ENCODE measurements at places on chromosomes 6 and 20.
A peak's percentile ranks its signal among the peaks of the same experiment; 100 is the strongest.

DNA sequence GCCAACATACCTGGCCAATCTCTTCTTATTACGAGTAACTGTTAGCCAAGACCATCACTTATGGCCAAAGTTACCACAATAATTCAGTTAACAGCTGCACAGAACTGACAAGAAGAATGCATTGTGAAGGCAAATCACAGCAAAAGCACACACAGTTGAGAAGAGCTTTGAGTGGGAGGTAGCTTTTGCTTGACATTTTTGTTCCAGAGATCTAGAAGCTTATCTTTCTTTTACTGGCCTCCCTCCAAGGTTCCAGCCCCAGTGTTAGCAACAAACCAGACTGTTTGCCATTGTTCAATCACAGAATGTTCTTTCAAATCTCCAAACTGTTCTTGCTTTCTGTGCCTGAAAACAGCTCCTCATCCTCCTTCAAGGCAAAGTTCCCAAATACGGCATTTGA is 35.9 kb upstream of the IRAK1BP1 start:
- DNase-seq, result no peak

DNA sequence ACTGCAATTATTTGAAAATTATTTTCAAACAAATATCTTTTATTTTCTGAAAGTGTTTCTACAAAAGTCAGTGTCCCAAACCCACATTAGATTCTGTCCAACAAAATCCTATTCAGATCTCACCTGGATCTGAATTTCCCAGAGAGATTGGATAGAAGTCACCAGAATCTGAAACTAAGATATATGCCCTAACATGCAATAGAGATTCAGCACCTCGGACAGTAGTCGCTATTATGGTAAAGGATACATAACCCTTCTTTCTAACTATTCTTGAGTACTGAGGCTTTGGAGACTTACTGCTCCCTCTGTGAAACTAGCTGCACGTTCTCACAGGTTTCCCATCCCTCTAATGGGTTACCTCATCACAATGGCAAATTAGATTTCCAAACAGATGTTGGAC is 151.4 kb downstream of the ID4 start:
- peak; percentile 47 for DNase-seq

DNA sequence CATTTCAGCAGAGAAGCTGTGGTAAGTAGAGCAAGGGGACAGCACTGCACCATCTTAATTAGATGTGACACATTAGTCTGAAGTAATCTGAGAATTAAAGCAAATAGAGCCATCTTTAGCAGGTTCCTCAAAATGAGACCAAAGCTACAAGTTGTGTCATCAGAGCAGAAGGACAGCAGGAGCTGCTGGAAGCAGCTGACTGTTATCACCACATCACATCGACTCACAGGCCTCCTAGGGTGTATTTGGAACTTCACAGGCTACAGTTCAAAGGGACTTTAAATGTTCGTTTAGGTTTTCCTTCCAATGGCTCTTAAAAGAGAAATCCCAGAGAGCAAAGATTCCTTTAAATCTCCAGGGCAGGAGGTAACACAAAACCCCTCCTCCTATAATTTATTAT is 69.5 kb downstream of the LCA5 start:
- DNase-seq, result no peak

GRCh38 chr6:22627644-22628043 is 58.3 kb downstream of the HDGFL1 start:
- no peak for DNase-seq

DNA sequence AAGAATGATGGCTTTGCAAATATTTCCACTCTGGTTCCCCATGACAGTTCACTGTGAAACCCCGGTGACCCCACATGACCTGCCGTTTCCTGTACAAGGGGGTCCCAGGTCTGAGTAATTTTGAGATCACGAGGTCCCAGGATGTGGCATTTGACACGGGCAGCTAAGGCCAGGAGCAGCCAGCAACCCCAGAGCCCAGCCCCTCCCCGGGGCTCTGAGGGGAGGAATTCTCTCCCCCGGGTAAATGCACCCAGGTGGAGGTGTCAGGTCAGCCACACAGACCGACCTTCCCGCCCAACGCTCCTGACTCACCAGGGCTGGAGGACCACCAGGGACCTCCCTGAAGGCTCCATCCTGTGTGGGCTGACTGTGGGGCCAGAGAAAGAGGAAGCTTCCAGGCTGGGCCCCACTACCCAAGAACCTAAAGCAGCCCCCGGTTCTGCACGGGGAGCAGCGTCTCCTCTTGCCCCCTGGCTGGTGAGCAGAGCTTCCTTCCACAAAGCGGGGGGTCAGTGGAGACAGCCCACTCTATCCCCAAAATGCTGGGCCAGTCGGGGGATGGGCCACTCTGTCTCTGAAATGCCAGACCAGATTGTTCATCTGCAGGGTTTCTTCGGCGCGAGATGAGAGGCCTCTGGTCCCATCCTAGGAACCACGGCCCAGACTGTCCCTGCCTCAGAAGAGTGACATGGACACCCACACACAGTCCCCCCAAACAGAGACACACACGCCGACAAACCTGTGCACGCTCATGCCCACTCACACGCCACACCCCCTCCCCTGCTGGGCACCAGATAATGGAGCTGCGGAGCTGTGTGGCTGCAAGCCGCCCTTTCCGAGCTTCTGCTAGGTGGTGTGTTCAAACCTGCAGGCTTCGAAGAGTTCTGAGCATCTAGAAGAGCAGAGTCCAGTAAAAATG is 23.4 kb upstream of the SLCO4A1 start:
- DNase-seq, result peak; percentile 33

GRCh38 chr6:113859349-113860180 is 2.4 kb downstream of the MARCKS start:
- no peak for DNase-seq

- peak; percentile 95 for DNase-seq
Measured at GRCh38 chr6:3794092-3794491, 42.6 kb upstream of the PXDC1 start.

DNA sequence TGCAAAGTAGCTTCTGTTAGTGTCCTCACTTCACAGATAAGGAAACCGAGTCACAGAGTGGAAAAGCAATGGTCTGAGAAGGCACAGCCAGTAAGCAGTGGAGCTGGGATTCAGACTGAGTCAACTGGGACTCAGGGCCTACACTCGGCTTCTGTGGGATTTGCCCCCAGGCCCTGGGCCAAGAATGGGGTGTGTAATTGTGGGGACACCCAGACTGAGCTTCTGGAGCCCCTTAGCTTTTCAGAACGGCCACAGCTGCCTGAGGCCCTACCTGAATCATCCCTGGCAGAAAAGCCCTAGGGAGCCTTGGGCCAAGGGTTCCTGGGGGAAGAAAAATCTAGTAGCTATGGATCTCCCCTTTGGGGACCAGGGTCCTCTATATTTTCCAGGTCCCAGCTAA is 6.5 kb downstream of the ANGPT4 start:
- DNase-seq, result no peak

GRCh38 chr6:80003826-80004172 is 650 bp upstream of the TTK start:
- DNase-seq, result no peak

DNA sequence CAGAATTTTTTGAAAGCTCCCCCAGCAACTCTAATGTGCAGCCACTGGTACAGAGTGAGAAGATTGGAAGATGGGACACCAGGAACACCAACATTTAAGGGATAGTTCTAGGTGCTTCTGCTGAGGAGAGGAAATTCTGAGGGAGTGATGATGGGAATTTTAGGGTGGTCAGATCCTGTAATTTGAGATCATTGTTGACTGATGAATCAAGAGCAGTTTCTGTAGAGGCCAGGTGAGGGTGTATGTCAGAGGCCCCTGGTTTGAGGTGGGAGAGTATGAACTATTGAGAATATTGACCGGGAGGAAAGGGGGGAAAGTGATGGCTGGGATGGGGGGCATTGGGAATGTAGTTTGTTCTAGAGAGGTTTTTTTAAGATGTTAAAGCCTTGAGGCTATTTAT is 47.2 kb downstream of the PTPRA start:
- DNase-seq, result no peak

DNA sequence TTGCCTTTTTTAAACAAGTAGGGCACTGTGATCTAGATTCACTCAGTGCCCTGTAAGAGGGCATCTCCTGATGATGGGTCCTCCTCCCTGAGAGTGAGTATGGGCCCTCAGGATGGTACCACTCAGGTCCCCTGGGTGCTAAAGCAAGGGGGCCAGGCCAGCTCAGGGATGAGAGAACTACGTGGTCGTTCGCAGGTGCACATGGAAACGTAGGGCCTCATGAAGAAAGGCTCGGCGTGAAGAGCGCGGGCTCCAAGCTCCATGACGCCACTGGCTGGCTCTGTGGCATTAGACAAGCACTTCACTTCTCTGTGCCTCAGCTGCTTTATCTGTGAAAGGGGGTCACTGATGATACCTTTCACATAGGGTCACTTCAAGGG is 50.7 kb downstream of the SYNJ2 start:
- no peak for DNase-seq

DNA sequence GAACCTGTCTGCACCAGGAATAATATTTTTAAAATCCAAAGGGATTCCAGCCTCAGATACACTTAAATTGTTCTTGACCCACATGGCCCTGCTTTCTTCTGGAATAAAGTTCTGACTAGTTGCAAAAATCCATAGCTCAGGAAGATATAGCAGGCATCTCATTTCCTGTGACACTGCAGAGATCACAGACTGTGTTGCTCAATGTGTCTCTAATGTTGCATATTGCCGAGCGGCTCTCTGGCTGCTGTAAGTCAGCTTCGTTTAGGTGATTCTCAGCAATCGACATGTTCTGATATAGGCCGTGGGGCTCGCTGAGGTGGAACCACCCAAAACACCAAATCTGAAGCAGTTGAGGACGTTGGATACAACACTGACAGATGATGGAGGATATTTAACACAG is 498.3 kb upstream of the AGPAT4 start:
- no peak for DNase-seq

GRCh38 chr6:132085731-132086130 is 134.6 kb upstream of the CCN2 start:
- no peak for DNase-seq

DNA sequence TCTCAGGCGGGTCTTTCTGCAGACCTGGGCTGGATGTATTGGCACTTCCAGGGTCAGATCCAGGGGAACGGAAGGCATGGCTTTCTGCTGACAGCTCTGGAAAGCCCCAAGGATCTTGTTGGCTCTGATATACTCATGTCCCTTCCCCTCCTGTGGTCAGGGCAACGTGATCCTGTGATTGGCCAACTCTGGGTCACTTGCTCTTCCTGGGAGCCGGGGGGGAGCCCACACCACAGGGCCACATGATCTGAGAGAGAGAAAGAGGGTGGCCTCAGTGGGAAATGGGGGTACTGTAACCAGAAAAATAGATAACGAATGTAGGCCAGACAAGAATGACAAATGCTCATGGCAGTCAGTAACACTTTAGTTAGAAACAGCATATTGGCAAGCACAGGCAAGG is 223.0 kb downstream of the NFATC2 start:
- no peak for DNase-seq

DNA sequence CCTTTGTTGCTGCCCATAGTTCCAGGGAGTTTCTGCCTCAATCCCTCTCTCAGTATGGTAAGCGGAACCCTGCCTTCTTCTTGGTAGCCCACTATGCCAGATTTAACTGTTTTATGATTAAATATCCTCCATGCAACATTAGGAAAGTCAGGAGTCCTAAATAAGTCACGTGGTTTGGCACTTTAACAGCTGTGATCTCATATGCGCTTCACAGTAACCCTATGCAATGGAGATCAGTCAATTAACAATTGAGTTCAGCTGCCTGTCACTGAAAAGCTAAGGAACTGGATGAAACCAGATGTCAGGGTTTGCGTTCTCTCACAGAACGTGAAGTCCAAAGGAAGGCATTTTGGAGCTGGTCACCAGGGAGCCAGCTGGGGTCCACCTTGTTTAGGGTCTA is 81.6 kb downstream of the PSMB1 start:
- no peak for DNase-seq

DNA sequence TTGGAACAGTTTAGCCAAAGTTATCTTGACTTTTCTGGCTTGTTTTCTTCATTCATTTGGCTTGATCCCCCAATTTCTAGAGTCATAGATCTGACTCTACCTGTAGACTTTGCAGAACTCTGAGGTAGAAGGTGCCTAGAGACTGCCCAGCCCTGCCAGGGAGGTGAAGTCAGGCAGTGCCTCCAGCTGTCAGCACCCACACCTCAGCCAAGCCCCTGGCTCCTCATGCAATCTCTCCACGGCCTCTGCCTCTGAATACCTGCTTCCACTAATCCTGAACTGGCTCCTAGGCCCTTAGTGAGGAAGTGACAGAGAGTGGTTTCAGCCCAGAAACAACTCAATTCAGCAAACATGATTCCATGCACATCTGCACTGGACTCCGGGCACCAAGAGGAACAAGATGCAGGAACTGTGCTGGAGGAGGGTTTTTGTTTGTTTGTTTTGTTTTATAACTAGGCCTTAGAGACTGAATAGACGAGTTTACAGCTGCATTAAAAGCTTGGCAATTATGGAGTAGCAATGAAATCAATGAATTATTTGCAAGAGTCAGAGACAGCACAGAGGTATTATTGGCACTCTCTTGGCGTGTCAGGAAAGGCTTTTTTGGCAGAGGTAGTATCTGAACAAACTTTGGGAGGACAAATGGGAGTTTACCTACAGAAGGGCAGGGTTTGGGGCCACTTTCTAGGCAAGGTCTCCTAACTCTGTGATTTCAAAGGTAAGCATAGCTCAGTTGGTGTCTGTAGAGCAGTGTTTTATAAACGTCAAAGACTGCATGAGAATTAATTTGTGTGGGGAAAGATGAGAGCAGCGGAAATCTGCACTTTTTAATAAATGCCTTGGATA is 25.2 kb downstream of the TGM3 start:
- no peak for DNase-seq

DNA sequence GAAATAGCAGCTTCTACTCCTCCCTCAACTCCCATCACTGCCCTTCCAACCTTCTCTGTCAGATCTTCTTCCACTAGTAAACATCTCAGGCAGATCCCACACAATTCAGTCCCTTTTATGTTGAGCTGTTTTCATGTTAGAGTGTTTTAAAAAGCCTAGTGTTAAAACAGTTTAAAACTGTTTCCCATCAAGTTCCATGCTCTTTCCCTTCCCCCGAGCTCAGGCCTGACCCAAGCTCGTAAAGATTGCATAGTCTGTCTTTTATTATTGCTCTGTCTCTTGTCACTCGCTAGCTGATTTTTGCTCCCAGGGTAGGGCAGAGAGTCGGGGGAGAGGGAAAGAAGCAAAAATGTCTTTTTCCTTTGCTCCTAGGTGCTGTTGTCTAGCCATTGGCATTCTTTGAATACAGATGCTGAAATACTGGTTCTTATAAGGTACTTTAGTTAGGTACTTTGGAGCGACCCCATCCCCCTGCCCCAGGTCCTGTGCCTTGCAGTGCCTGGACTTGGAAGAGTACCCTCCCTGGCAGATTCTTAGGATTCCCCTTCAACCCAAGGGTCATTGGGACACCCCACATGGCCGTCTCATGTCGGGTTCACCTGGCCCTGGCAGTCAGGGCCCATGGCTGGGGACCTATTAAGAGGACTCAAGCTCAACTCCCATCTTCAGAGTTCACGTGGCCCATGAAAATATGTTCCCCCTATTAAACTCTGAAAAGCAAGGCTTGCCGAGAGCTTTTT is 101.2 kb upstream of the ARMC2 start:
- no peak for DNase-seq

All from RPMI8226 (cell line).